ENCODE measurements at places on chromosomes 4 and X.

- no peak for DNase-seq
These were observed 80.3 kb upstream of the DCLK2 start for GRCh38 chr4:149997881-149998421.

GRCh38 chrX:135516376-135516775, 4.1 kb upstream of the INTS6L start:
- no peak for DNase-seq

DNA sequence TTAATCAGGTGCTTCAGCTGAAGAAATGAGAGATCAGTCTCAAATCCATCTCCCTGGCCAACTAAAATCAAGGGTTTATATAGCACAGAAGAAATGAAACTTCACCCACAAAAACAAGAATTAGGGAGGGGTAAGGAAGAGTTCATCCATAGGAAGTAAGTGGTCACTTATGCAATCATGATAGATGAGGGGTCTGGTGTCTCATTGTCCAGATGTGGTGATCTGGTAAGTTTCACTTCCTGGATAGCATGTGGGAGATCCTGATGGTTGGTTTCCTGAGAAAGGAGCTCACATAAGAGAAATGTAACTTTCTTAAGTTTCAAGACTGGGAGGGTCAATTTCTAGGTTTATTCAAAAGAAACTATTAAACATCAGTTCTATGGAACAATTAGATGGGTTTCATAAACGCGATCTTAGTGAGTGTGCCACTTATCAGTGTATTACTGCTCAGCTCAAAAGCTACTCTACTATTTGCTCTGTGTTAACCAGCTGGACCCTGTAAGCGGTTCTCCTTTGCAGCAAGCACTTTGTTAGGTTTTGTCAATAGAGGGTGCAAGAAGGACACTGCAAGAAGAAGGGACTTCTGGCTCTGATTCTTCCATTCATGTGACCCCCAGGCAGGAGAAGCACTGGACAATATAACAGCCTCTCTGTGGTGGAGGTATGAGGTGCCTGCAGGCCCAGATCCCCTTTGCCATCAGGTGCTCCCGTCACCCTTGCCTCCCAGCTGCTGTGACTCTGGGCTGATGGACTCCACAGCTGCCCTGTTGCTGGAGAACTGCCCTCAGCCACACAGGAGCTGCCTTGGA, 35.4 kb upstream of the HPSE start:
- no peak for DNase-seq

GRCh38 chr4:152154433-152154832, 381.5 kb downstream of the FBXW7 start:
- no peak for DNase-seq

DNA sequence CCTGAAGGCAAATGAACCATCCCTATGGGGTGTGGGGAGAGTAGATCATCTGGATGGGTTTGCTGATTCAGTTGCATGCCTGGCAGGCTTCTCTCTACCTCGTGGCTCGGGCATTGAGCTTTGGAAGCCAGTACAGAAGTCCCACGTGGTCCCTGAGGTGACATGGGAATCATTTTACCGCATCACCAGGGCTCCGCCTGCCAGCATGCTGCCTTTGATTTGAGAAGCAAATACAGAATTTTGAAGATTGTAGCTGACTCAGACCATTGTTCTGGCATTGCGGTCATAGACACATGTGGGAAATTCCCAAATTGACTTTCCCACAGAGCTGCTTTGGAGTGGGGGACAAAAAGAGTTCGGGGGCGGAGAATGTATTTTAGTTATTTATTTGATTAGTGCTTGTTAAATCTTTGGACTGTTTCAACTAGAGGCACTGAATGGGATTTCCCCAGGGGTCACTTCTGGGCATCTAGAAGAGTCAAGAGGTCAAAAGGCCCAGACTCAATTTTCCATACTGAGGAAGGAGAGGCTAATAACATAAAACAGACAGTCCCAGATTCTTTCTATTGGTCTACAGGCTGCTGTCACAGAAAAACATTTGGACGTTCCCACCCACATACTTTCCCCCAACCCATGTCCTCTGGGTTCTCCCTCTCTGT, 79.3 kb downstream of the NHSL2 start:
- DNase-seq = no peak

DNA sequence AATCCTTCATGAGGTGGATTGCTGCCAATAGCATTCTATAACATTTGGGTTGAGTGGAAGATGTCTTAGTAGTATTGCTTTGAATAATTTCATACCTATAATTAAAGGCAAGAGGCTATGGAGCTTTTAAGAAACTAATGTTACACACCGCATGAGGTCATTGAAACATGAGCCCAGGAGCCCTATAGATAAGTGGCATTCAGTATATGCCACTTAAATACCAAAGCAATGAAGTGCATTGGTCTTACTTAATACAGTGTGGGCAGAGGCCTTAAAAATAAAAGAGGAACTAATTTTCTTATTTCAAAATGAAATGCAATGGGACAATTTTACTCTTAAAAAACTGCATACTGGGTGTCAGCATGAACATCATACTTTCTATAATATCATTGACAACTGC, 47.5 kb downstream of the SPATA18 start:
- no peak for DNase-seq

- DNase-seq = no peak
These were observed 802 bp downstream of the COX18 start for GRCh38 chr4:73068491-73069337.

DNA sequence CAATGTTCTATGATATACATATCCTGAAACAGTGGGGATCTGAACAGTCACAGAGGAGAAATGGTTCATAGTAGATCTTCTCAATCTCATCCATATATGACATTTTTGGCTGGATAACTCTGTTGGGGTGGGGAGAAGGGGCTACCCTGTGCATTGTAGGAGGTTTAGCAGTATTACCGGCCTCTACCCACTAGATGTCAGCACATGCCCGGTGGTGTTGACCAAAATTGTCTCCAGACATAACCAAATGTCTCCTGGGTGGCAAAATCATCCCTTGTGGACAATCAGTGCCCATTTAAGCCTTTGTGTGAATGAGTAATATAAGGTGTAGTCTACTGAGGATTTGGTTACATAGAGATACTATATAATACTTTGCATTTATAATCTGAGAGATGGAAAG, 89.9 kb downstream of the PLS3 start:
- peak; percentile 48 for DNase-seq

- DNase-seq = no peak
These were observed 64.2 kb downstream of the PACRGL start for GRCh38 chr4:20764366-20764992.

DNA sequence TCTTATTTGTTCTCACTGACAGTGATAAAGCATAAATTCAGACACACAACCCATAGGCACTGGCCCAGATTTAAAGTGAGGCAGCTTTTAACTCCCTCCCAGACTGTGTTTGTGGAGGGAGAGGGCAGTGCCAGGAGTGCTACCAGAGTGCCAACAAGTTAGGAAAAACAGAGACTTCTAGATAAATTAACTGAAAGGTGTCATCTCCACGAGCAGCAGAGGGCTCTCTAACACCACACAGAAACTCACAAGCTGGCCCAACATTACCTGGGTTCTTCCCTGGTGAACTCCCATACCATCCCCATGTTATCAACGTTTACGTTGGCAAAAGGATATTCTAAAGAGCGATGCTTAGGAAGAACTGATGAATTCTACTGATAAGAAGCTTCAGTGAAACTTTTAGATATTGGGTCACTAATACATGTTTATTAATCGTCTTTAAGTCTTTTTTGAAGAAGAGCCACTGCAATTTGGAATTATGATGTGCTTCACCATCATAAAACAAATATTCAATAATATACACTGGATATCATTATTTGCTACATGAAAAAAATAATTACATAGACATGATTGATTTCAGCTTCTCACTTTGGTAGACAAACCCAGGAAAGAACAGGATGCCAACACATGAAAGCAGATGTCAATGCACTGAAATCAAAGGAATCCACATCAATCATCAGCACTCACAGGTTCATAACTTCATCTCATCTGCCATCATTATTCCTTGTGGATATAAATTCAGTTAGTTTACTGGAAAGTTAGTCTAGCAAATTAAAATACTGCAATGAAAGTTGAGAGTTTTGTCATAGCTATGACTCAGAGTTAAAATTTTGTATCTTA, 121.2 kb upstream of the NAP1L5 start:
- DNase-seq = peak; percentile 74

DNA sequence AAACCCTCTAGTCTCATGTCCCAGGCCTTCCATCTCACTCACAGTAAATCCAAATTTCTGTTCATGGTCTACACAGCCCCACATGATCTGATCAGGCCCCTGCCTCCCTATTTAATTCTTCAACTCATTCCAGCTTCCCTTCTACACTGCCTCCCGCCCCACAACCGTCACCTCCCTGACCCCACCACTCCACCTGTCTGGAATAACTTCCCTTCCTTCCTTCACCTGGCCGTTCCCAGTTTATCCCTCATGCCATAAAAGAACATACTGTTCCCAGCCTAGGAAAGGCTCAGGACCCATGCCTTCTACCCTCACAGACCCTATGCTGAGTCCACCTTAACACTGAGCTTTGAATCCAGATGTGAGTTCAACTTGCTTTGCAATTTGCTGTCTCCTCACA, 6.8 kb upstream of the CD99L2 start:
- no peak for DNase-seq

DNA sequence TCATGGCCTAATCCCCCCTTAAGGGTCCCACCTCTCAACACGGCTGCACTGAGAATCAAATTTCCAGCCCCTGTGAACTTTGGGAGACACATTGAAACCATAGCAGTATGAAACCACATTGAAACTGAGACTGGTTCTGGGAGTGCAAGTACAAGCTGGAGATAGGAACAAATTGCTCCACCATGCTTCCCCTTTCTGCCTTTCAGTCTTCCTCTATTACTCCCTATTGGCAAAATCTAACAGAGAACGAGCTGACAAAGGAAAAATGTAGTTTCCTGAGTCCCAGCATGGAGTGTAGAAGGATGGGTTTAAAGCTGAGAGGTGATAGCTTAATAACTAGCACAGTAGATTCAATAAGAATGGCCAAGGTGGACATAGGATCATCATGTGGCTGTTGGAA, 161.7 kb upstream of the RPL34 start:
- DNase-seq = no peak

DNA sequence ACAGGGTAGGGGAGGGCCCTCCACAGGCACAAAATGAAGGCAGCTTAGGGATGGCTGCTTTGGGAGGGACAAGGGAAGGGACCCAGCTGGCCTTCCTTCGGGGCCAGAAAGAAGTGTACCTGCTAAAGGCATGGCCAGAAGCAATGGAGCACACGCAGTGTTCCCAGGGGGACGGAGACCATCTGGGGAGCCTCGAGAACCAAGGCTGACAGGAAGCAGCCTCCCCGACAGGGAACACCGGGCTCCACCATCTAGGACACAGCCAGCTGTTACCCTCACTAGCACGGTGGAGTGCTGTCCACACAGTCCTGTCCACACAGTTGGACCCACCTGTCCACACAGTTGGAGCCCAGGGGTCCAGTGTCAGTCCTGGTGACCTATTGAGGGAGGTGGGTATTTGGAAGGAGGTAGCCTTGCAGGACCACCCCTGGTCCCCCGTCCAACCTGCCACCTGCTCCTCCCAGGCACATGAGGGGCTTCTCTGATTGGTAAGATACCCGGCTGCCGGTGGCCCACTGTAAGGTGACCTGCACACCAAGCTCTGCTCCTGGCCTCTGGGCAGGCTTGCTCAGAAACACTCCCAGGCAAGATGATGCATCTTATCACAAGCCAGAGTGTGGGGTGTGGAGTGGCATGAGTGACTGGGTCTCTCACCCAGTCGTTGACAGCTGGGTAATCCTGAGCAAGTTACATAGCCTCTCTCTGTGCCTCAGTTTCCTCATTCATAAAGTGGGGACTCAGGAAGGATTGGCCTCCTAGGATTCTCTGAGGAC, 20.5 kb upstream of the AFAP1 start:
- no peak for DNase-seq

- DNase-seq = no peak
These were observed 86.0 kb upstream of the NMU start for GRCh38 chr4:55722132-55722531.

DNA sequence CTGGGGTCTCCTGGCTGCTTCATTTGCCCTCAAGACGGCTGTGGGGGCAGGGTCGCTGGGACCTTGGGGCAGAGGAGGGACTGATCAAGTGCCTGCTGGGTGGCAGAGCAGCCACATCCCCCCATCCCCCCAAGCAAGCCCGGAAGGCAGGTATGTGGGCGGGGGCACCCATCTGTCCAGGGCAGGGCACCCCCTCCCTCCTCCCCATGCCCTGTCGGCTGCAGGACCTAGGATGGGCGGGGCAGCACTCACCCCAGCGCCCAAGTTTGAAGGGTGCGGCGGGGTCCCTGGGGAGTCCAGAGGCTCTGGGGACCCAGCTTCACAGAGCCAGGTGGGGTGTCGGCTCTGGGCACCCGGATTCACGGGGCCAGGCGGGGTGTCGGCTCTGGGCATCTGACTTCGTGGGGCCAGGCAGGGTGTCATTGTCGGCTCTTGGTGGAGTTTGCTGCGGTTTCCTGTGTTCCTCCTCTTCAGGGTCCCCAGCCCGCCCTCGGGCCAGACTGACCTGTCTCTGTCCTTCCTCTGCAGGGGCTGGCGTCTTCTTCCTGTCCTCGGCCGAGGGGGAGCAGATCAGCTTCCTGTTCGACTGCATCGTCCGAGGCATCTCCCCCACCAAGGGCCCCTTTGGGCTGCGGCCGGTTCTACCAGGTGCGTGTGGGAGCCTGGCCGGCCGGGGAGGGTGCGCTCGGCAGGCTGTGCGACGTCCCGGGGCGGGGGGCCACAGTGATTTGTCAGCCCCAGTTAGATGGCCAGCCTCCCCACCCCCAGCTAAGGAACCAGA, 22.1 kb downstream of the DOK7 start:
- no peak for DNase-seq

DNA sequence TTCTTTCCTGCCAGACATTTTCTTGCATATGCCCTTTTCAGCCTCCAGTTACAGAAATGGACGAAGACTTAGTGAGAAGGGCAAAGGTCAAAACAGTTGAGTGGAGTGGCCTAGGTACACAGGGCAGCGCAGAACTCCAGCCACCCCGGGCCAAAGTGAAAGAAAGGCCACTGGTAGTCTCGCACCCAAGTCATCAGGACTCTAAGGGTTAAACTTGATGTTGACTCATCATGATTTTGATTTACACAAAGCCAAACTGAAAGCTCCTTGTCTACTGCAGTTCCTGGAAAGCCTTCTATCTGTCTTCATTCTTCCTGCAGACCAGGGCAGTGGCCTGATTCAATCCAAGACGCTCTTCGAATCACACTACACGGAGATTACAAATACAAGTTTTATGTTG, 2.6 kb upstream of the IL13RA1 start:
- no peak for DNase-seq

- no peak for DNase-seq
These were observed 88.1 kb downstream of the CAMK2D start for GRCh38 chr4:113673450-113673849.

DNA sequence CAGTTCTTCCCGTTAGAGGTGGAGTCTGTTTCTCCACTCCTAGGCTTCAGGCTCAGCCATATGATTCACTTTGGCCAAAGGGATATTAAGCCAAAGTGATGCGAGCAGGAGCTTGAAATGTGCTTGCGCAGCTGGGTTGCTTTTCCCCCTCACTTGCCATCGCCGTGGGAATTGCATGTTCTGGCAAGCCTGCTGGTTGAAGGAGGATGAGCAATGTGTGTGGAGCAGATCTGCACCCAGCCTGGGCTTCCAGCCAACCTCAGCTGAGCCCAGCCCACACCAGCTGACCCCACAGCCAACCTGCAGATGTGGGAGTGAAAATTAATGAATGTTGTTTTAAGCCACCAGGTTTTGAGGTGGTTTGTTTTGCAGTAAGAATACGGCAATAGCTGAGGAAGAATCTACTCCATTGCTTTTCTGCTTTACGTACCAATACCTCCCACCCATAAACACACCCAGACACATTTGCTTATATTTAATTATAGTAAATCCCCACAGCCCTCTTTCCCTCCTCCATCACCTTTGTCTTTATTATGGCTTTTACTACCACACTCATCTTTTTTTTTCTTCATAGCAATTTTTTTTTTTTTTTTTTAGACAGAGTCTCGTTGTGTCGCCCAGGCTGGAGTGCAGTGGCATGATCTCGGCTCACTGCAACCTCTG, 132.8 kb upstream of the FUNDC1 start:
- peak; percentile 97 for DNase-seq
